ENCODE measurements at places on chromosomes 7 and 10. TPM values are rescaled to one million over a fixed set of nuclear protein-coding genes. Genes with fewer than 3 reads are reported as not detected.

GRCh38 chr7:121420976-121421375, 24.9 kb upstream of the FAM3C start:
- DNase-seq = no peak

The SORCS3 gene
- not detected for total RNA-seq

The PALS2 gene
- 11.4 TPM for total RNA-seq

- no peak for DNase-seq
Measured at GRCh38 chr10:124562425-124563060, 100.9 kb downstream of the LHPP start.

The AKR1C1 gene
- total RNA-seq = 30.8 TPM

DNA sequence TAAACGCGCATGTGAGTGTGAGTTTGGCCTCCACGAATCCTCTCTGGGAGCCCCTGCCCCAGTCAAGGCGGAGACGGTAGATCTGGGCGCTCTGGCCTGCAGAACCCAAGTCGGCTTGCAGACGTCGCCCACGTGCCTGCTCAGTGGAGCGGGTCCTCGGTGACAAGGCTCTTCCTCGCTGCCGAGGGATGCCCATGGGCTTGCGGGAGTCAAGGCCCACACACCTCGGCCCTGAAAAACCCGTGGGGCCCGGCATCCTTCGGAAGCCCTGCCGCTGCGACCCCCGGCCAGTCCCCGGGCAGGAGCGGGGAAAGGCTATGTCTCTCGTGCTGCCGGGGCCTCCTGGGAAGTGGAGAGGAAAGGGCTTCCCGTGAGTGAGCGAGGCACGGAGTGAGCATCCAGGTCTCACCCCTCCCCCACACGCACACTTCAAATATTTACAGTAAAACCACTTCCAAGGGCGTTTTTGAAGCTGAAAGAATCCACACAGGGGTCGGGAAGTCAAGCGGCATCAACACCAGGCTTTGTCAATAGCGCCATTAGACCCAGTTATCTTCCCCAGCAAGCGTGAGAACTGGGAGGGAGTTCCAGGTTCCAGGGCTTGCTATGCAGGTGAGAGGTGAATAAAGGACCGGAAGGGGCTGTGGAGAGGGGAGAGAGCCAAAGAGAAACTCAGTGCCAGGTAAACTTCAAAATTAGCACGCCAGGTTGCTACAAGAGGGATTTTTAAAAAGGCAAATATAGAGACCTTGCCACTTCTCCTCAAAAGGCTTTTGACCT, 1.1 kb upstream of the MNX1 start:
- no peak for DNase-seq

GRCh38 chr7:44258423-44258760, 57.6 kb downstream of the YKT6 start:
- no peak for DNase-seq

DNA sequence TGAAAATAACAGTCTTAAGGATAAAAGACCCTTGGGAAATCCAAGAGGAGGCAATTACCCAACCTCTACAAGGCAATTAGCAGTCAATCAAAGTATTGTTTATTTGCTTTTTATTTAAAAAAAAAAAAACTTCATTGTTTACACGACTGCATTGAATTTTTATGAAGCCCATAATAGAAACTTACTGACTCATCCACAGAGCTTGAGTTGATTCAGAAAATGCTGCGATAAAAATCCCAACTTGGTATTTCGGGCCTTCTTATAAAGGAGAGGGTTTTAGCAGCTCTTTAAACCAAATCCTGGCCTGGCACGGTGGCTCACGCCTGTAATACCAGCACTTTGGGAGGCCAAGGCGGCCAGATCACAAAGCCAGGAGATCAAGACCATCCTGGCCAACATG, 69.2 kb upstream of the PALS2 start:
- DNase-seq = no peak

- no peak for DNase-seq
Measured at GRCh38 chr7:87363342-87363741, 17.9 kb downstream of the CROT start.

The ITPRID1 gene
- not detected for total RNA-seq

The AZGP1 gene
- total RNA-seq = not detected

The GIMAP6 gene
- 251 TPM for total RNA-seq

The CPN1 gene
- total RNA-seq = not detected

The OGDHL gene
- total RNA-seq = 1.0 TPM

DNA sequence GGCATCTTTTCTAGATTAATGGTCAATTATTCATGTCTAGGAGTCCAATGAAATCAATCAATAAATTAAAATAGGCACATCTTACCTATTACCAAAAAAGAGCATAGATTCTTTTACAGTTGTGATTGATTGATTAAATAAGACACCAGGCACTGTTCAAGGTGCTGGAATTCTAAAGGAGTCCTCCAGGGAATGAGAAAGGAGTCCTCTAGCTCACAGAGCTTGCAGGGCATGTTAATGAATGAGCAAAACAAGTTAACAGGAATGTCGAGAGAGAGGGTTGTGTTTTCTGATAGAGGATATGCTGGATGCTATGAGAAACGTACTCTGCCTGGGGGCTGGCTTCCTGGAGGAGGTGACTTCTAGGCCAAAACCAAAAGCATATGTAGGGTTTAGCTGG, 191.4 kb downstream of the BMPER start:
- DNase-seq = no peak

DNA sequence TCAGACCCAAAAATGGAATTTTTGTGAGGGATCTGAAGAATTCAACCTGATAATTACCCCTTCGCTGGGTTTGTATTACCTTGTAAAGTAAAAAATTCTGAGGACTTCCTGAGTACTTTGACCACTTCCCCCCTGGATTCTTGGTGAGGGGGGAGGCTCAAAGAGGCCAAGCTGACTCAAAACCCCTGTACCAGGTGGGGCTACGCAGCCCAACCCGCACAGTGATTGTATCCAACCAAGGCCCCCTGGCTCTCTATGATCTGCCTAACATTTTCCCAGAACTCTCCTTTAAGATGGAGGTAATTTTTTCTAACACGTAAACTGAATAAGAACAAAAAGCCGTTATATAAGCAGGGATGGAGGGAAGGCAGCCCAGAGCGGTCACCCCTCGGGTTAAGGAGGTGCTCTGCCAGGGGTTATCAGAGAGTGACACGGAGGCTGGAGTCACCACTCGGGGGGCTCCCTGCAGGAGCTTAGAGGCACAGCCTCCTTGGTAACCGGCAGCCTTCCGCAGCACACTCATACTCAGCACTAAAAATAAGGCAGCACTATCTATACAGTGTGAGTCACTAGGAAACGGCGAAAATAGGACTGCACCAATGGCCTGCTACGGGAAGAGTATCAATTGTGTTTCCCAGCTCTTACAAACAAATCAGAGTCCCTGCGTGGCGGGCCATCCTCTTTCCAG, 255.4 kb downstream of the ELMO1 start:
- peak; percentile 57 for DNase-seq
